ENCODE measurements at places on chromosomes 3 and 15. TPM values are rescaled to one million over a fixed set of nuclear protein-coding genes. Genes with fewer than 3 reads are reported as not detected.

DNA sequence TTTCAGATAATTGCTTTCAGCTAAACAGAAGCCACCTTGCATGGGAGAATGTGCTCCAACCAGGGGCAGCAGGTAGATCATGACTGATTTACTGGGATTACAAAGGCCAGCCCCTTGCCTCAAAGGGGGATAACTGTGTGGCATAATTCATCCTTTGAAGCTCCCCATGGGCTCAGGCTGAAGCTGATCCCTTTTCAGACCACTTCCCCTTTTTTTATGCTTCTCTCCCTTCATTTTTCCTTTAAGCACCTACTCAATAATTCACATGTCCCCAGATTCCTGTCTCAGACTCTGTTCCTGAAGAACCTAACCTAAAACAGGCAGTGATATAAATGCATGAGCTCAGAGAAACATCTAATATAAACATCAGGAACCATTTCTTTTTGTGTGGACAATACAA, 8.2 kb upstream of the MYRIP start:
- no peak for DNase-seq

GRCh38 chr3:38519651-38520050, 23.5 kb downstream of the EXOG start:
- no peak for DNase-seq

DNA sequence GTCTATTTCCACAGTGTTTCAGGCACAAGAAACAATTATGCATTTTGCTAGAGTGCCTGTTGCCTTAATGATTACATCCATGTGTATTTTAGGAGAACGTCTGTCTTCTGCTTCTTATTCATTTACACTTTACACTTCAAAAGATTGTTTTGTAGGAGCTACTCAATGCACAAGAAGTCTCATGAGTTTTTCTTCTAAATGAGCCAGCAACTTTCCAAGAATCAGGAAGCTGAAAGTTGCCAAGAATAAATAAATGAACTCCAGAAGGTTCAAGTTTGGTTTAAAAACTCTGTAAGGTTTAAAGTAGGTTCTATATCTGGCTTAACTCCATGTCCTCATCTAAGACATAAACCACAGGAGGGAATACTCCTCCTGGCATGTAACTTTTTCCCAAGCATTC, 103.8 kb upstream of the ADPGK start:
- DNase-seq, result no peak

- DNase-seq, result no peak
These were observed 9.1 kb downstream of the CDAN1 start for GRCh38 chr15:42727750-42728381.

GRCh38 chr15:63892794-63893441, 59.2 kb upstream of the HERC1 start:
- no peak for DNase-seq

ZNF280D gene
- 20.8 TPM for total RNA-seq

LYZL4 gene
- total RNA-seq, result not detected

DNA sequence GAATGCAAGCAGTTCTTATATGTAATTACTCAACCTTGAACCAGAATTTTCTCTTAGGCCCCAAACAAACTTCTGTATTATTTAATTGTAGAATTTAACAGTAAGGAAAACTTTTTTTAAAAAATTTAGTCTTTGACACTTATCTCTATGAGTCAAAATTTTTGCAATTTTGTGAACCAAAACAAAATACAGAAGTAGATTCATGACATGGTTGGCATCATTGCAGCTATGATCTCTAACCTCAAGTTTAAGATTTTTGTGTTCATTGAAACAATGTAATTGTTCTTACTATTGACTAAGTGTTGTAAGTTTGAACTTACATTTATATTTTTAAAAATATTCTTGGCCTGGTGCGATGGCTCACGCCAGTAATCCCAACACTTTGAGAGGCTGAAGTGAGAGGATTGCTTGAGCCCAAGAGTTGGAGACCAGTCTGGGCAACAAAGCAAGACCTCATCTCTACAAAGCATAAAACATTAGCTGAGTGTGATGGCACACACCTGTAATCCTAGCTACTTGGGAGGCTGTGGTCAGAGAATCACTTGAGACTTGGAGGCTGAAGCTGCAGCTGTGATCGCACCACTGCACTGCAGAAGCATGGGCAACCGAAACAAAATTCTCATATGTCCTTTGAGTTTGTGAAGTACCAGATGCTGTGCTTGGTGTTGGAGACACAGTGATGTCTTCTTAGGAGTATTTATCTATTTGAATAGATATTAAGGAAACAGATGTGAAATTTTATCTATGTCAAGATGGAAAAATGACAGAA, 39.7 kb downstream of the STT3B start:
- DNase-seq, result no peak
